Right atrium auricular region (tissue), 2 donors: ENCODE measurements at places on chromosomes 5 and 9.

- H3K4me3 ChIP-seq = no peak overlapping the region
- H3K27me3 ChIP-seq = no peaks in the 10 kb centered on the region
- DNase-seq = no peak
- H3K36me3 ChIP-seq = no peaks in the 10 kb centered on the region
- H3K27ac ChIP-seq = no peak overlapping the region
Observed at GRCh38 chr9:130770679-130771442, 64.2 kb upstream of the ABL1 start.

- no peak for DNase-seq
- no peak overlapping the region for H3K4me3 ChIP-seq
- H3K36me3 ChIP-seq = no peaks in the 10 kb centered on the region
- H3K4me1 ChIP-seq = no peaks in the 10 kb centered on the region
- no peaks in the 10 kb centered on the region for H3K27me3 ChIP-seq
Observed at GRCh38 chr9:82645600-82645999, 417.3 kb downstream of the RASEF start.

DNA sequence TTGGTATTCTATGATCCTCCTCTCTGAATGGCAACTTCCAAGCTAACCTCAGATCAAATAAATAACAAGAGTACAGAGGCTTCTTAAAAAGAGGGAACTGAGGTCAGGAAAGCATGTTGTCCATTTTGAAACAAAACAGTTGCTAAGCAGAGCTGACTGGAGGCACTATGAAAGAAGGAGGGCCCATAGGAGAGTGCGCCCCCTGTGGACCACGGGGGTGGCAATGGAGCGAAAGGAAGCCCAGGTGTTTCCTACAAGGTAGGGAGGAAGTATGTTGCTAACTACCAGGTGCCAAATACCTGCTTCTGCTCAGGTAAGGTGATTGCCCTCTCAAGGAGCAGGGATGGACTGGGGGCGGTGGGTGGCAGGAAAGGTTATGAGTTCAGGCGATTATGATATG is 101.8 kb upstream of the MAST4 start:
- H3K36me3 ChIP-seq = no peaks in the 10 kb centered on the region
- no peak overlapping the region for H3K4me3 ChIP-seq
- H3K27me3 ChIP-seq = no peaks in the 10 kb centered on the region
- H3K27ac ChIP-seq = no peak overlapping the region
- peaks cover 4% of the 10 kb centered on the region for H3K4me1 ChIP-seq

- peak overlapping the region; percentile 61 for H3K27ac ChIP-seq
- H3K4me1 ChIP-seq = no peaks in the 10 kb centered on the region
- no peak overlapping the region for H3K4me3 ChIP-seq
- peak; percentile 77 for DNase-seq
- no peaks in the 10 kb centered on the region for H3K36me3 ChIP-seq
Observed at GRCh38 chr9:110828264-110828663, 159.7 kb downstream of the MUSK start.

DNA sequence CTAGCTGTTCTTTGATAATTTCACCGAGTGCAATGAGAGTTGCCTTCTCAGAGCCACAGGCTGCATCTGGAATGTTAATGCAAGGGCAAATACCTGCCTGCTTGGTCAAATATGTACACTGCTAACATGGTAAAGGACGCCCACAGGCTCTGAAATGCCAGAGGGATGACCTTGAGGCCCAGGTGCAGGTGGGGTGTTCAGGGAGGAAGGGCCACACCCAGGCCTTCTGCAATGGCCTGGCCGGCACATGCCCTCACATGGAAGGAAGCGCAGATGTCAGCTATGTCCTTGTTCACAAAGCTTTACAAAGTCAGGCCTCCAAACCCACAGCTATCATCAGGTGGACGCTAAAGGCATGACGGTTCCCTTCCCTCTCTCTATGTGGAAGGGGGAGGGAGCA is 48.6 kb downstream of the HRH2 start:
- no peaks in the 10 kb centered on the region for H3K4me1 ChIP-seq
- DNase-seq = no peak
- no peak overlapping the region for H3K4me3 ChIP-seq
- H3K27ac ChIP-seq = no peak overlapping the region
- no peaks in the 10 kb centered on the region for H3K27me3 ChIP-seq

DNA sequence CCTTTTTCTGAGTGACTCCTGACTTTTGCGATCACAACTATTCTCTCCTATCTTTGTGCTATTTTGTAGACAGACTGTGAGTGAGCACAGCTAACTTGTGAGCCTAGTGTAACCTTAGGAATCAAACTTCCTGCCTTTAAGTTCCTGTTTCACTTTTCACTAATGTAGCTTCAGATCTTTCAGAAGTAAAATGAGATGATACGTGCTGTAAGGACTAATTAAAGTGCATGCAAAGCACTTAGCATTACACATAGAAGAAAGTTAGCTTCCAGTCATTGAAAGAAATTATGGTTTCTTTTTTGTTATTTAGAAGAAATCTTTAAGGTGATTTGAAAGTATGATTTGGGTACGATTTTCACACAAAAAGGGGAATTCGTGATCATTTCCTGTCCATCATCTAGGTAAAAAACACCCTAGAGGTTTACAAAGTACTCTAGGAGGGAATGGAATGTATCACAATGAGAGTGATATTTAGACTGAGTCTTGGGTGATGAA is 122.7 kb downstream of the ST8SIA4 start:
- H3K4me1 ChIP-seq = no peaks in the 10 kb centered on the region
- DNase-seq = no peak
- no peaks in the 10 kb centered on the region for H3K36me3 ChIP-seq
- no peak overlapping the region for H3K4me3 ChIP-seq
- no peaks in the 10 kb centered on the region for H3K27me3 ChIP-seq

DNA sequence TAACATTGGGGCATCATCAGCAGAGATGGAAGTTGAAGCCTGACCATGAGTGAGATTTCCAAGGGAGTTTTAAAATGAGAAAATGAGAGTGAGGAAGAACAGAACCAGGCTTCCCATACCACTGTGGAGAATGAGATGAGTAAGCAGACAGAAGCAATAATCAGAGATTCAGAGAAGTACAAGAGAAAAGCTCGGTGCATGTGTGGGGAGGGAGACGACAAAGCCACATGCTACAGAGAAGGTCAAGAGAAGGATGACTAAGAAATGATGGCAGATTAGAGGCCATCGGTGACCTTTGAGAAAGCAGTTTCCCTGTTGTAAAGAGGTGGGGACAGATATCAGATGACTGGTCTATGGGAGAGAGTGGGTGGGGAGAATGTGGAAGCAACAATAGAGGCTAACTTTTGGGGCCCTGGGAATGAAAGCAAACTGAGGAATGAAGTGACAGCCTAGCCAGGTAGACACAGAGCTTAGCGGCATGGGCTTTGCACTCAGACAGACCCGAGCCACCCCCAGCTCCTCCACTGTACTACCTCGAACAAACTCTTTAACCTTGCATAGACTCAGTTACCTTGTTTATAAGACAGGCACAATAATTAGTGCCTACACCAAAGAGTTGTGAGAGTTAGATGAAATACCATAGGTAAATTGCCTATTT is 207.7 kb downstream of the PIK3R1 start:
- H3K4me1 ChIP-seq = peaks cover 19% of the 10 kb centered on the region
- no peak overlapping the region for H3K4me3 ChIP-seq
- no peaks in the 10 kb centered on the region for H3K27me3 ChIP-seq
- H3K27ac ChIP-seq = no peak overlapping the region
- no peak for DNase-seq
- no peaks in the 10 kb centered on the region for H3K36me3 ChIP-seq

DNA sequence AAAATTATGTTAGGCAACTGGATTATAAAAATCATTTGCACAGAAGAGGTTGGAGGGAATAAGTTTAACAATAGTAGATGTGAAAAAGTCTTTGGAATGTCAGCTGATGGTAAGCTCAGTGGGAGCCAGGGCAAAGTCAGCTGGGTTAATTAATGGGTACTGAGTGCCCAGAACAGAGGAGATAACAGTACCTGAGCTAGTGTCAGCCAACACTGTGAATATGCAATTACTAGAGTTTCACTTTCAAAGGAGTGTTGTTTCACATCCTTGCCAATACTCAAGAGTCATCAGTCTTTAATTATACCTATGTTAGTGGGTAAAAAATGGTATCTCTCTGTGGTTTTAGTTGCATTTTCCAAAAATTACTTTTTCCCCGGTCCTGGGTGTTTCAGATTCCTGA is 135.1 kb downstream of the KIF4B start:
- H3K4me1 ChIP-seq = no peaks in the 10 kb centered on the region
- no peak for DNase-seq
- H3K4me3 ChIP-seq = no peak overlapping the region
- no peaks in the 10 kb centered on the region for H3K36me3 ChIP-seq

GRCh38 chr9:7161469-7161868 is 403.7 kb downstream of the KDM4C start:
- H3K27me3 ChIP-seq = no peaks in the 10 kb centered on the region
- peaks cover 7% of the 10 kb centered on the region for H3K36me3 ChIP-seq
- H3K27ac ChIP-seq = no peak overlapping the region
- H3K4me1 ChIP-seq = peaks cover 5% of the 10 kb centered on the region
- no peak for DNase-seq

DNA sequence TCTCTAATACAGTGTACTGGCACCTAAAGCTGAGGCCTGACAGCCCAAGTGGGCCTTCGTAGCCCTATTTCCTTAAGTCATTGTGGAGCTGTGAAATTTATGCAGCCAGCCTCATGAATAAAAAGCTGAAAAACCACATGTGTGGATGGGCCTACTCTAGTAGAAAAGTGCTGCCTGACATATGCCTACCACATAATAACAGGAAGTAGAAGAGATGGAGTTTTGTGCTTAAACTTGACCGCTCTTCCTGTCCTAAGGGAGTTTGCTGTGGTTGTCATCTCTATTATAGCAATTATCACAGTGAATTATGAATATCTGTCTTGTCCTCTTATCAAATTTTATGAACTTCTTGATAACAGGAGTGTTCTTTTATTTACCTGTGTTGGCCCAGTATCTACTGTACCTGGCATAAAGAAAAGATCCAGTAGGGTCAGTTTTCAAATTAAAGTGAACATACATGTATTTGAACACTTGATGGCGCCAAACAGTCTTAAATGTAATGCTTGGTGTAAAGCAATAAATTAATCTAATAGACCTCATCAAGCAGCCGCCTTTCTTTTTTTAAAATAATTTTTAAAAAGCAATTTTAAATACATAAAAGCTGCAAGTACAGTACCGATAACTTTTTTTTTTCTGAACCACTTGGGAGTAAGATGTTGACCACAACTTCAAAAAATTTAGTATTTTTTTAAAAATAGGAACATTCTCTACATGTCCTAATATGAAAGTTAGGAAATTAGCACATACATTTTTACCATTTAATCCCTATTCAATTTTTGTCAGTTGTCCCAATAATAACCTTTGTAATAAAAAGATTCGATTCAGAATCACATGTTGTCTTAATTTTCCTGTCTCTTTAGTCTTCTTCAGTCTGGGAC is 51.0 kb downstream of the FKTN start:
- H3K4me1 ChIP-seq = no peaks in the 10 kb centered on the region
- no peak overlapping the region for H3K4me3 ChIP-seq
- no peaks in the 10 kb centered on the region for H3K27me3 ChIP-seq
- no peak overlapping the region for H3K27ac ChIP-seq
- H3K36me3 ChIP-seq = peaks cover 3% of the 10 kb centered on the region

DNA sequence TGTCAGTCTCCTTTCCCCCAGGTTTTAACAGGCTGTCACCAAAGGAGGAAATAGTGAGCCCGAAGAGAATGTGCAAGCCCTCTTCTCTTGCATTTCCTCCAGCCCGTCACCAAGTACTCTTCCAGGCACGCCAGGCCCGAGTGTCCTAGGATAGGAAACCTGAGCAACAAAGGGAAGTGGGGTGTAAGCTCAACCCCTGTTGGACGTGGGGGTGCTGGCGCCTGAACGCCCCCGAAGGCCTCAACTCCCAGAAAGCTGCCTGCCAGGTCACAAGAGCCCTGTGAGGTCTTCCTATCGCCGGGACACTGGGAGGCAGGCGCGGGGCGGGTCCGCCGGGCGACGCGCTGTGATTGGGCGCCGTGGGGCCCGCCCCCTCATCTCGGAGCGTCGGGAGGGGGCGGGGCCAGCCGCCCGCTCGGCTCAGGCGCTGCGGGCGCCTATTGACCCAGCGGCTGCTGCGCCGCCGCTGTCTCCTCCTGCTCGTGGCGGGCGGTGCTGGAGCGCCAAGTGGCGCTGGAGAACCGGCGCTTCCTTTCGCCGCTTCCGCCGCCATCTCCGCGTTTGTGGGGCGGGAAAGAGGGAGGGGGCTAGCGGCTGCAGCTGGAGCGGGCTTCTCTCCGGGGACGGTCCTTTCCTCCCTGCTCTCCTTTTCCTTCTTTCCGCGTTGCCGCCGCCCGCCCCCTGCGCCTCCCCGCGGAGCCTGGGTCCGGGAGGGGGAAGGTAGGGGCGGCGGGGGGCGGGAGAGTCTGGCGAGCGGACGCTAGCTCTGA is 572 bp upstream of the MAN2A1 start:
- no peaks in the 10 kb centered on the region for H3K36me3 ChIP-seq
- no peaks in the 10 kb centered on the region for H3K27me3 ChIP-seq
- no peaks in the 10 kb centered on the region for H3K4me1 ChIP-seq
- H3K4me3 ChIP-seq = peak overlapping the region; percentile 97
- peak; percentile 82 for DNase-seq
- H3K27ac ChIP-seq = peak overlapping the region; percentile 97

GRCh38 chr9:93132287-93132927 is 1.6 kb downstream of the NINJ1 start:
- peak overlapping the region; percentile 82 for H3K4me3 ChIP-seq
- DNase-seq = no peak
- peak overlapping the region; percentile 99 for H3K27ac ChIP-seq

- no peaks in the 10 kb centered on the region for H3K36me3 ChIP-seq
- no peak for DNase-seq
- no peak overlapping the region for H3K27ac ChIP-seq
Observed at GRCh38 chr5:110085826-110086225, 396.1 kb downstream of the MAN2A1 start.

DNA sequence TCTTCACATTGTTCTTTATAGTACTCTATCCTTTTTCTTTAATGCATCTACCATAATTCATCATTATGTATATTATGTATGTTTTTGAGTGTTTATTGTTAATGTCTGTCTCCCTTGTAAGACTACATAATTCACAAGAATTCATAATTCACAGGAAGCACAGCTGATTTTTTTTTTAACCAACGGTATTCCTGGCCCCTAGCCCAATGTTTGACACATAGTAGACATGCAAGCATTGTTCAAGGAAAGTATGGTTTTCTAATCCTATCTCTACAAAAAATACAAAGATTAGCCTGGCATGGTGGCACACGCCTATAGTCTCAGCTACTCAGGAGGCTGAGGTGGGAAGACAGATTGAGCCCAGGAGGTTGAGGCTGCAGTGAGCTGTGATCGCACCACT is 160.6 kb downstream of the PPP2R2B start:
- H3K4me1 ChIP-seq = no peaks in the 10 kb centered on the region
- DNase-seq = no peak
- no peak overlapping the region for H3K4me3 ChIP-seq
